ENCODE measurements at places on chromosomes 1 and 21. TPM values are rescaled to one million over a fixed set of nuclear protein-coding genes. Genes with fewer than 3 reads are reported as not detected.
A peak's percentile ranks its signal among the peaks of the same experiment; 100 is the strongest.

GRCh38 chr1:211469938-211470529 is 21.9 kb downstream of the RD3 start:
- DNase-seq = peak; percentile 48

DNA sequence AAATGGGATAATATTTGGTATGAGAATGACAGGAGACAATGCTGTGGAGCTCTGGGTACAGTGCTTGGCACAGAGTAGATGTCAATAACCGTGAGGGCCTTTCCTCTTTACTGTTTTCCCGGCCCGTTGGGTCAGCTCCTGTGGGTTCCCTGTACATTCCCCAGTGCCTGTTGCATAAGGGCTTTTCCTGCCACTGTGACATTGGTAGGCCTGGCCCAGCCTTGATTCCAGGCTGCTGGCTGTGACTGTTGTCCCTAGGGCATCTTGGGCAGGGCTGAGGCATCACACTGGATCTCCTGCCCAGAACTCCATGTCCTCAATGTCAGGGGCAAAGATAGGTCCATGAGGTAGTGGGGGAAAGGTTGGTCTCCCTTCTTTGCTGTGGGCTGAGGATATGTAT is 25.8 kb upstream of the MYCL start:
- no peak for DNase-seq

The CBR3 gene
- total RNA-seq = not detected

The SELE gene
- total RNA-seq = not detected

DNA sequence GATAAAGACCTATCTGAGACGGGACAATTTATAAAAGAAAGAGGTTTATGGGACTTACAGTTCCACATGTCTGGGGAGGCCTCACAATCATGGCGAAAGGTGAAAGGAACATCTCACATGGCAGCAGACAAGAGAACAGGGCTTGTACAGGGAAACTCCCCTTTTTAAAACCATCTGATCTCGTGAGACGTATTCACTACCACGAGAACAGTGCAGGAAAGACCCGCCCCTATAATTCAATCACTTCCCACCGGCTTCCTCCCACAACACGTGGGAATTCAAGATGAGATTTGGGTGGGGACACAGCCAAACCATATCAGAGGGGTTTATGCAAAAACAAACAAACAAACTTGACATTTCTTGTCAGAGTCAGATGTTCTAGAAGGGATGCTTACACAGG is 89.7 kb downstream of the PLPP3 start:
- DNase-seq = no peak

DNA sequence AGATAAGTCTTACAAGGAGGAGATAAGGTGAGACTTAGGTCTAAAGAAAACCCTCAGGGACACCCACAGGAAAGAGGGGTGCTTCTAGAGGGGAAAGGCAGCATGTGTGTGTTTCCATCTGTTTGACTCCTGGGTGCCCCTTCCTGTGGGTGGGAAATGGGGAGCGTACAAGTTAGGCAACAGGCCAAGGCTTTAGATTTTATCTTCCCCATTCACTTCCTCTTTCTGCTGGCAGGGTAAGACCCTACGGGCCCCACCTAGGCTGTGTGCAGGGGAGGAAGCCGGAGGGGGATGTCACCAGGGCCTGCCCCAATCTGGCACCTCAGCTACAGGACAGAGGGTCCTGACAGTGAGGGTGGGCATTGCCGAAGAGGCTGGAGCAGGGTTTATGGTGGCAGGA is 2.5 kb upstream of the OLIG1 start:
- peak; percentile 4 for DNase-seq

GRCh38 chr1:9289711-9290485 is 2.8 kb upstream of the SPSB1 start:
- DNase-seq = no peak

The TRIM46 gene
- total RNA-seq = 3.9 TPM

GRCh38 chr1:74690364-74690696 is 16.7 kb upstream of the ERICH3 start:
- no peak for DNase-seq

DNA sequence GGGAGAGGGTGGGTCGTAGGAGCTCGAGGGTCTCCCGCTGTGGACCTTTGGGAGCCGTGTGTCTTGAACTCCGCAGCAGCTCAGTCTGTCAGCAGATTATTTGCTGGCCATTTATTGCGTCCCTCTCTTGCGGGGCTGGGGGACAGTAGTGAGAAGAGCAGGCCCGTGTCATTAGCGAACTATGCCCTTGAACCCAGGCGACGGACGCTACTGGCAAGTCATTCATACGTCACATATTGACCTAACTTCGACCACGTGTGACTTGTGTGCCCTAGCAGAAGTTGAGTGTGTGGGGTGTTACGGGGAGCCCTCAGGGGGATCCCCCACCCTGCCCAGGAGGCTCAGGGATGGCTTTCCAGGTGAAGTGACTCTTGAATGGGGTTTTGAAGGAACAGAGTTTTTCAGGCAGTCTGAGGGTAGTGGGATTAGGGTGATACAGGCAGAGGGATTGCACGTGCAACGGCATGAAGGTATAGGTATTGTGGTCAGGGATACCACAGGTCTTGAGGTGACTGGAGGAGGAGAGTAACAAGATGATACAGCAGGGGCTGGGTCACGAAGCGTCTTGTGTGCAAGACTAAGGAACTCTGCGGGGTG is 13.0 kb downstream of the RCC1 start:
- DNase-seq = peak; percentile 64

- DNase-seq = no peak
Observed at GRCh38 chr1:5947978-5948680, 44.1 kb downstream of the NPHP4 start.

The ST6GALNAC5 gene
- not detected for total RNA-seq

- DNase-seq = no peak
Observed at GRCh38 chr1:244054247-244054923, 3.3 kb downstream of the ZBTB18 start.

The AQP10 gene
- total RNA-seq = not detected

- no peak for DNase-seq
Observed at GRCh38 chr1:147168626-147169058, 3.6 kb downstream of the PRKAB2 start.

The WNT3A gene
- not detected for total RNA-seq

The IL23R gene
- total RNA-seq = 0.13 TPM

The HMCN1 gene
- total RNA-seq = 0.02 TPM

GRCh38 chr1:88985032-88985431 is 7.4 kb downstream of the KYAT3 start:
- DNase-seq = no peak

DNA sequence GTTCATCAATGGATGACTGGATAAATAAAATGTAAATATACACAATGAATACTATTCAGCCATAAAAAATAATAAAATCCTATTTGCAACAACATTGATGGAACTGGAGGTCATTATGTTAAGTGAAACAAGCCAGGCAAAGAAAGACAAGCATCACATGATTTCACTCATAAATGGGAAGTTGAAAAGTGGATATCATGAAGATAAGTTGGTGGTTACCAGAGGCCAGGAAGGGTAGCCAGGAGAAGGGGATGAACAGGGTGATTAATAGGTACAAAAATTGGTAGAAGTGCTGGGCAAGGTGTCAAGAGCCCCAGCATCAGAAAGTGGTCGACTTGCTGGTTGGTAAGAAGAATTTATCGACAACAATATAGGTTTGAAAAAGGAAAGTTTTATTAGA is 1.3 kb upstream of the PARK7 start:
- no peak for DNase-seq

The PCAT6 gene
- total RNA-seq = not detected

The CFHR3 gene
- not detected for total RNA-seq

The CREG1 gene
- total RNA-seq = 40.4 TPM

DNA sequence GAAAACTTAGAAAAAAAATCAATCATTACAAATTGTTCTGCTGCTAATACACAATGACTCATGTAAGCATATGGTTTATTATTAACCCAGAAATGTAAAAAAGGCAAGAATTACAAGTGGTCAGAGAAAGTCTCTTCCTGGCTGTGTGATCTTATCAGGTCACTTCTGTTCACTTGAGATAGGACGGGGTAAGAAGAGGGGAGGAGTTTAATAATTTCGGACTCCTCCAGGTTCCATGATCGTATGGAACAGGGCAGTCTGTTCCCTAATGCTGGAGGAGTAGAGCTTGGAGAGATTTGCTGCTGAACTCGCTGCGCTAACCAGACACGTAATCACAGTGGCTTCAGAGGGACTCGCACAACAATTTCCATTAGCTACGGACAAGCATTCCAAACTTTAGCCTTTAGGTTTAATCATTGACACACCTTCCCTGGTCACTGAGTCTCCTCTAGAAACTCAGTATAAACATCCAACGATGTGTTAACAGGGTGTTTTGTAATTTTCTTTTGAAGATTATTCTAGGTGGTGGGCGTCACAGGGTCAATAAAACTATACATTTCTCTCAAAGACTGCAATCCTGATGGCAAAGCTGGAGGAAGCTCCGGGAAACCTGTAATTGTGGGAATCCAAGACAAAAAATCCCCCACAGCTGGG is 1.3 kb downstream of the CRYZ start:
- DNase-seq = no peak

The FCGR2B gene
- total RNA-seq = 1.9 TPM

DNA sequence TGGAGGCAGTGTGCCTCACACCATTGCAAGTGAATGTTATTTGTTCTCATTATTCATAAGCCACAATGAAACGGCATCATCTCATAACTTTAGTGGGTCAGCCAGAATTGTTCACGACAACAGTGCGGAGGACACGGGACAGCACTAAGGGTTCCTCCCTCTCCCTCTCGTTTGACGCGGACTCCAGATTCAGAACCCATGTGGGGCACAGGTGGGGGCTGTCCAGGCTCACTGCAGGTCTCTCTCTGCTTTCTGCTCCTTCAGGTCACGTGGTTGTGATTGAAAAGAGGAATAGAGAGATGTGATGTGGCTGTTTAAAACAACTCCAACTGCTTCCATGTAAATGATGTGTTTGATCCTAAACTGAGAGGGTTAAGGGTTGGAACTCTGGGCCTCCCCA is 13.5 kb downstream of the RUNX1 start:
- DNase-seq = no peak

- no peak for DNase-seq
Observed at GRCh38 chr1:46818591-46818990, 19.7 kb downstream of the CYP4B1 start.

- DNase-seq = no peak
Observed at GRCh38 chr1:97041026-97041425, 319.4 kb downstream of the PTBP2 start.

GRCh38 chr1:165896277-165896676 is 68.9 kb downstream of the UCK2 start:
- DNase-seq = no peak

The KNCN gene
- not detected for total RNA-seq

GRCh38 chr1:89732643-89733222 is 88.1 kb upstream of the LRRC8D start:
- no peak for DNase-seq

- DNase-seq = no peak
Observed at GRCh38 chr1:95002164-95002539, 70.6 kb downstream of the ALG14 start.

DNA sequence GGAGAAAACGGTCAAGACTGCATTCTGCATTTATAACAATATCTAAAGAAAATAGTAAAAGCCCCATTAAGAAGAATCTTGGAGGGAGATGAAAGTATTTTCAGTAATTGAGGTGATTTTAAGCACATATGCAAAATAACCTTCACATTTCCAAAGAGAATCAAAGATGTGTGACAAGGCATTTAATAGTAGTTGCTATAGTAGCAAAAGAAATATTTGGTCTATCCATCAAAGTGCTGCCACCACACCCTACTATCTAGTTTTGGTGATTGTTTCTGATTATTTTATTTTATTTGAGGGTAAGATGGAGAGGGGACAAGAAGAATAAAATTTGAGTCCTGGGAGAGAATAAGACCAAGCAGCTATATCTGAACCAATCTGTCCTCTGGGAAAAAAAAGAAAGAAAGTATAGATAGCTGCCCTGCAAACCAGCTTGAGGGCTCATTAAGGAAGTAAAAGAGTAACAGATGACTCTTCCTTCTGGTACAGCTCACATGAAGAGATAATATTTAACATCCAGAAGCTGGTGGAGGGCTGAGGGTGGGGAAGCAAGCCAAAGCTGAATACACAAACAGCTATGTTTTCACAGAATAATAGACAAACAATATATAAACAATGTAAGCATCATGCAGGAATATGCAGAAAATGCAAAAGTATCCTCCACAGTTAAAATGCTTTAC is 47.2 kb upstream of the RASAL2 start:
- DNase-seq = no peak

The AMIGO1 gene
- 0.15 TPM for total RNA-seq

DNA sequence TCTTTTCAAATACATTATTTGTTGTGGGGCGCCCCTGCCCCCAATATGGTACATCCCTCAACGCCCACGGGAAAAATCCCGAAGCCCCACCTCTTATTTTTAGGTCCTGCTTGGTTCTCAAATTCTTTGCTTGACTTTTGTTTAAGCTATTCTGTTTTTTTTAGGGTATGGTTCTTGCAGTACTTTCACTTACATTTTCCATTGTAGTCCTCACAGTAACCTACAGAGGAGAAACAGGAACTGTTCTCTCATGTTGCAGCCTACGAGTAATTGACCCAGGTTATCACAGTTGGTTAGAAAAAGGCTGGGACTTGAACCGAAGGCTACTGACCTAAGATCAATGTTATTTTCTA is 697 bp upstream of the C21orf91 start:
- peak; percentile 87 for DNase-seq

DNA sequence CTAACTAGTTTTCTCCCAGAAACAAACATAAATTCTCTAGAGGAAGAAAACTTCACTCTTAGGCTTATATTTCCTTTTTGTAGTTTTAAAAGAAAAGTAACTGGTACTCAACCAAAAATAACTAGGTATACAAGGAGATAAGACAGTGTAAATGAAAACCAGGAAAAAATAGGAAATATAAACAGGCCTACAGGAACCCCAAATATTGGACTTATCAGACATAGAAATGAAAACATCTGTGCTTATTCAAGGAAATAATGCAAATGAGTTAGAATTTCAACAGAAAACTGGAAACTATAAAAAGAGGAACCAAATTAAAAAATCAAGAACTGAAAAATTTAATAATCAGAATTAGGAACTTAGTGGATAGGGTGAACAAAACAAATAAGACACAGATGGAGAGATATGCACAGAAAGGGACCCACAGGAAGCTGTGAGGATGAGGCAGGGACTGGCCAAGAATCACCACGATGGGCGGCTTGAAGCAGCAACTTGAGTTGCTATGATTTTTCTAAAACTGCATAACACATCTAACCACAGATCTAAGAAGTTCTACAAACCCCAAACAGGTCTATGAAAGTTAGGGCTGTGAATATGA is 67.5 kb upstream of the ACTRT2 start:
- peak; percentile 18 for DNase-seq

- no peak for DNase-seq
Observed at GRCh38 chr1:44947063-44947773, 39.2 kb downstream of the EIF2B3 start.

GRCh38 chr1:152623203-152623844 is 421 bp upstream of the LCE3A start:
- peak; percentile 3 for DNase-seq

DNA sequence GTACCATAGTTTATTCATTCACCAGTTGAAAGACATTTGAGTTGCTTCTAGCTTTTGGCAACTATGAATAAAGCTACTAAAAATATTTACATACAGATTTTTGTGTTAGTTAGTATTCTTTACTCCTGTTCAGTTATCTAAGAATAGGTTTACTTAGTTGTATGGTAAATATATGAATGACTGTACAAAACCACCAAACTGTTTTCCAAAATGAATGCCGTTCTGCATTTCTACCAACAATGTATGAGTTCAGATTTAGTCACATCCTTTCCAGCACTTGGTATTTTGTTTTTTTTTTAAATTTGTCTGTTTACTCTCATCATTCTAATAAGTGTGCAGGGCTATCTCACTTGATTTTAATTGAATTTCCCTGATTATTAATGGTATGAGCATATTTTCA is 3.4 kb upstream of the KIFAP3 start:
- no peak for DNase-seq

GRCh38 chr1:47725000-47725473 is 272.1 kb downstream of the TRABD2B start:
- no peak for DNase-seq

- DNase-seq = no peak
Observed at GRCh38 chr1:2448098-2448445, 28.0 kb upstream of the PLCH2 start.

Measured in OCI-LY7 (cell line).